ENCODE measurements at places on chromosomes 1 and 21.
A peak's percentile ranks its signal among the peaks of the same experiment; 100 is the strongest.

- no peak for DNase-seq
Measured at GRCh38 chr1:162166917-162167615, 97.6 kb downstream of the NOS1AP start.

GRCh38 chr1:38326856-38327255 is 280.3 kb upstream of the POU3F1 start:
- no peak for DNase-seq

GRCh38 chr1:172293429-172293828 is 127.1 kb upstream of the C1orf105 start:
- no peak for DNase-seq

GRCh38 chr1:10615932-10616671 is 141.4 kb downstream of the PEX14 start:
- no peak for DNase-seq

GRCh38 chr21:14435423-14435822 is 52.5 kb upstream of the HSPA13 start:
- DNase-seq = no peak

DNA sequence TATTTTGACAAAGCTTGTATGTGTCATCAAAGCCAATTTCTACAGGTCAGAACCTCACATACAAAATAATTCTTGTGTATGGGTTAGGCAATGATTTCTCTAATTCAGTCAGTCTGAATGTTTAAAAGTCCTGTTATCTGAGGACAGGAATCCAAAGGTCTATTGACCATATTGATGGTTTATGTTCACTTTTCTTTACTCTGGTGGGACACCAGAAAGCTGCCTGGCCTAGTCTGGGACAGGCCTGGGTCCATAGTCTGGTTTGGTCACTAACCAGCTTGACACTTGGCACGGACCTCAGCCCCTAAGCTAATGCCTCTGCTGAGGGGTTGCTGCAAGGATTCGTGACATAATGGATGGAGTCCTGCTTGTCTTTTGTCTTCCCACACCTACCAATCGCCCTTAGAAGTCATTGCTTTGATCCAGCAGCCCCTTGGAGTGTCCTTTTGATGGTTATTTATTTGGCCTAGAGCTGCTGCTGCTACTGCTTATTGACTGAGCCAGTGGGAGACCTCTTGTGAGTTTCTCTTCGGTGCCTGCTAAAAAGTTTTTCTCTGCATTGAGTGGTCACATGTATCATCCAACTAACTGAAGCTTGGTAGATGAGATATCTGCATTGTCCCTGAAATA is 15.7 kb downstream of the IFNAR2 start:
- DNase-seq = no peak

- DNase-seq = no peak
Measured at GRCh38 chr1:109385417-109385816, 12.3 kb downstream of the SORT1 start.

DNA sequence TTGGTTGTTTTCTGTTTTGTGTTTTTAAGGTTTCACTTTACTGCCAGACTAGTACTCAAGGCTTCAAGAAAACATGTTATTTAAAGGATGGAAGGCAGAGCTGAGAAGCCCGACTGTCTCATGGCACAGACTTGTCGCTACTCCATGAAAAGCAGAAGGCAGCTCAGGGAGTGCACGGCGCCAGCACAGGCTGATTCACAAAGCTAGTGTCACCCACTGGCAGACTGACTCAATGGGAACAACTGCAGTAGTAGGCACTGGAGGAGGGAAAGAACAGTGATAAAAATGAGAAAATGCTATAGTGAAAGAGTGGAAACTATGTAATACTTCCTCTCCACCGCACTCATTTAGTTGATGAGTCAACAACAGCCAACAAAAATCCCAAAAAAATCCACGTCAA is 14.7 kb downstream of the HSF2BP start:
- no peak for DNase-seq

- no peak for DNase-seq
Measured at GRCh38 chr1:25747046-25747719, 52.8 kb upstream of the SELENON start.

DNA sequence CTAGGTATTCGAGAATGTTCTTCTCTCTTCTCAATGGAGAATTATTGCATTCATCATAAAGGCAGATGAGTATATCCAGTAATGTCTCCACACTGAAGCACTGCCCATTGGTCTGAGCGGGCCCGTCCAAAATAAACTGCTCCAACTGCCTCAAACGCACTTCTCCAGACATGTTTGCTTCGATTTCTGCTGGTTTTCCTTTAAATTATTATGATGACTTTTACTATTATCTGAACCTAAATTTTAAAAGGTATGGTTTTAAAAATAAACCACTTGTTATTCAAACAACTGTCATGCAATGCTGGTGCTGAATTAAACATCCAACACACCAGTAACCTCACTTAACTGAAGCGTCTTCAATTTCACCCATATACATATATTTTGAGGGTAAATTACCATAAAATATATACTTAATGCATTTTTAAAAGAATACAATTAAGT is 1.3 kb downstream of the CDC42BPA start:
- no peak for DNase-seq

- DNase-seq = no peak
Measured at GRCh38 chr1:55117941-55118340, 78.6 kb downstream of the PCSK9 start.

- DNase-seq = no peak
Measured at GRCh38 chr1:24425441-24425840, 9.8 kb downstream of the NIPAL3 start.

GRCh38 chr1:114328361-114328904 is 174.8 kb upstream of the SYT6 start:
- DNase-seq = no peak

- no peak for DNase-seq
Measured at GRCh38 chr1:145995148-145995881, 1.1 kb downstream of the TXNIP start.

- DNase-seq = no peak
Measured at GRCh38 chr1:228034954-228035837, 28.4 kb downstream of the WNT3A start.

DNA sequence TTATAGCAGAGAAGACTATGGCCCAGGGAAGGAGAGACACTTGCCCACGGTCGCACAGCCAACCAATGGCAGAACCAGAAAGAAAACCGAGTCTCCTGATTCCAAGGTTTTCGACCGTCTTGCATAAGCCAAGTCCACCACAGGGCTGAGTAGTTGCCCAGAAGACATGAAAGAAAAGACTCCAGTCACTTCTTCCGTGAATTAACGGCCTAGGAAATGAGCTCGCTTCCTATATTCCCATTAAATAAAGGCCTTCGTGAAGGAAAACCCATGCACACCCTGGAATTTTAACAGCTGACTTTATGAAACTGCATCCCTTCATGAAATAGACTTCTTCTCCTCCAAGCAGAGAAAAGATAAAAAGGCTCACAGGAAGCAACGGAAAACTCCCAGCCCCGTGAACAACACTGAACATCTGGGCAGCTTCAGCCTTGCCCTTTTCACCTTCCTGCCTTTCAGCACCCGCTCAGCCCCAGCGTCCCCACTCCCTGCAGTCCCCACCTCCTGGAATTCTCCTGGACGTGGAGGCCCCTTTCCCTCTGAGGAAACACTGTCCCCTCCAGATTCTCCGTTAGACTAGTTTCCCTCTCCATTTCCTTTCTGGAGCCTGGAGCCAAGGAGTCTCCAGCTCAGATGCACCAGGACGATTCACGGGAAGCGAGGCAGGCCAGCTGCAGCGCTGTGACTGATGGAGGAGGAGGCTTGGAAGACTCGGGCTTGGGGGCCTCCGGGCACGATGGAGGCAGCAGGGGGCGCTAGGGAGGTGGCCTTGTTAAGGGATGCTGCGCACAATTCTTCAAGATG is 2.7 kb upstream of the MYOC start:
- DNase-seq = peak; percentile 83

GRCh38 chr1:152014943-152015342 is 21.3 kb upstream of the S100A10 start:
- no peak for DNase-seq

DNA sequence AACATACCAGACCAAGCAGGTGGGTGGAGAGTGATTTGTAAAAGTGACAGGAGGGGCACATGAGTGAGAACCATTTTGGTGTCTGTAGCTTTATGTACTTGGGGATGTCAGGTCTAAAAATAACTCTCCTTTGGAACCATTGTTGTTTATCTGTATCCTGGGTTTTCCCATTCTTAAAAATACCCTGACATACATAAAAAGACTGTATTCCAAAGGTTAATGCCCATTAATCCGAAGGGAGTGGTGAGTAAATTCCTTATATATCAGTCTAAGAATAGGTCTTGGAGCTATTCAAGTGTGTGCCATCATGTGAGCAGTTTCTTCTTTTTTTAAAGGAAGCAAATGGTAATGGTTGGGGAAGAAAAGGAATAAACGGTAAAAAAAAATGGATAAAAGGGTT is 117.5 kb downstream of the TGFB2 start:
- no peak for DNase-seq

GRCh38 chr1:226677027-226678020 is 61.8 kb downstream of the ITPKB start:
- peak; percentile 76 for DNase-seq

DNA sequence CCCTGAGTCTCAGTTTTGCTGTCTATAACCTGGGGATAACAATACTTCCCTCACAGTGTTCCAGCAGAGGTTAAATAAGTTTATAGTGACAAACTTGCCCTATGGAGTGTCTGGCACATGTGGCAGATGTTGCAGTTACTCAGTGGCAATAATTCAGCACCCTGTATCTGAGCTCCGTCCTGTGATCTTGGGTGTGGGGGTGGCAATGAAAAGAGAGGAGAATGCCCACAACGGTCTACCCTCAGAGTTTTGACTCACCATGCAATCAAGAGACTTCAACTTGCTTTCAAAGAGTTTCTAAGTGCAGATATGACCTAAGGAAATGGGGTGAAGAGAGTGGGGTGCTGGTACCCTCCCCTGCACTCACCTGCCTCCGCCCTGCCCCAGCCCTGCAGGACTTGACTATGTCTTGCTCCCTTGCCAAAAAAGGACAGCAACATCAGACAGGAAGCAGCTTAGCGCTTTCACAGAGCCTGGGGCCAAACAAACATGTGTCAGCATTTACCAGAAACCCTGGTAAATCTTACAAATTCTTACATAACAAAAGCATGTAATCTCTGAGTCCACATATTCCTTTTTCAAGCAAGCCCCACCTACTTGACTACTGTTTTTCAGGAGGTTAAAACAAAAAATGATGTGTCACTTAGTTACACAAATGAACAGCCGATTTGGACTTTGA is 185.1 kb upstream of the CAMK1G start:
- DNase-seq = no peak
